ENCODE measurements at places on chromosomes 2 and 18.

DNA sequence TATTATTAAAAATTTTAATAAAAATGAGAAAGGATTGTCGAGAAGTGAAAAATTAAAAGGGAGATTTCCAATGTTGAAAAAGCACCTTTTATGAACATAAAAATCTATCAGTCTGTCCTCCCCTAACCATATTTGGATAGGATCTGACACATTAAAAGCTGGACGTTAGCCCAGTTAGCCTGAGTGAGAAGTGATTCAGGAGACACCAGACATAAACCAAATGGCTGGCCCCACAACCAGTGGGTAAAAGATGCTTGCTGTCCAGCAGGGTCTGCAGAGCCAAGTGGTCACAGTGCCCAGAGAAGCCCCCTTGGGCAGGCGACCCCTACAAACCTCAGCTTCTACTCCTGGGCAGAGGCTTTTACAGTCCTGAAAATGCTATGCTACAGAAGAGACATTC is 253.8 kb upstream of the LYPD1 start:
- DNase-seq = no peak

DNA sequence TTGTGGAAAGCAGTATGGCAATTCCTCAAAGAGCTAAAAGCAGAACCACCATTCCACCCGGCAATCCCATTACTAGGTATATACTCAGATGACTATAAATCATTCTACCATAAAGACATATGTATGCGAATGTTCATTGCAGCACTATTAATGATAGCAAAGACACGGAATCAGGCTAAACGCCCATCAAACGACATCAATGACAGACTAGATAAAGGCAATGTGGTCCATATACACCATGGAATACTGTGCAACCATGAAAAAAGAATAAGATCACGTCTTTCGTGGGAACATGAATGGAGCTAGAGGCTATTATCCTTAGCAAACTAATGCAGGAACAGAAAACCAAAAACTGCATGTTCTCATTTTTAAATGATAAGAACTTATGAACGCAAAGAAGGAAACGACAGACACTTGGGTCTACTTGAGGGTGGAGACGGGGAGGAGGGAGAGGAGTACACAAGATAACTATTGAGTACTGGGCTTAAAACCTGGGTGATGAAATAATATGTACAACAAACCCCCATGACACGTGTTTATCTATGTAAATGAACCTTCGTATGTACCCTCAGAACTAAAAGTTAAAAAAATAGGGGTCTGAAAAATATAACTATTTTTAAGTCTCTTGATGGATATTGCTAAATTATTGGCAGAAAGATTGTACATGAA is 32.0 kb upstream of the CYTIP start:
- DNase-seq = no peak

GRCh38 chr18:41311571-41312547 is 643.2 kb upstream of the PIK3C3 start:
- DNase-seq = no peak

DNA sequence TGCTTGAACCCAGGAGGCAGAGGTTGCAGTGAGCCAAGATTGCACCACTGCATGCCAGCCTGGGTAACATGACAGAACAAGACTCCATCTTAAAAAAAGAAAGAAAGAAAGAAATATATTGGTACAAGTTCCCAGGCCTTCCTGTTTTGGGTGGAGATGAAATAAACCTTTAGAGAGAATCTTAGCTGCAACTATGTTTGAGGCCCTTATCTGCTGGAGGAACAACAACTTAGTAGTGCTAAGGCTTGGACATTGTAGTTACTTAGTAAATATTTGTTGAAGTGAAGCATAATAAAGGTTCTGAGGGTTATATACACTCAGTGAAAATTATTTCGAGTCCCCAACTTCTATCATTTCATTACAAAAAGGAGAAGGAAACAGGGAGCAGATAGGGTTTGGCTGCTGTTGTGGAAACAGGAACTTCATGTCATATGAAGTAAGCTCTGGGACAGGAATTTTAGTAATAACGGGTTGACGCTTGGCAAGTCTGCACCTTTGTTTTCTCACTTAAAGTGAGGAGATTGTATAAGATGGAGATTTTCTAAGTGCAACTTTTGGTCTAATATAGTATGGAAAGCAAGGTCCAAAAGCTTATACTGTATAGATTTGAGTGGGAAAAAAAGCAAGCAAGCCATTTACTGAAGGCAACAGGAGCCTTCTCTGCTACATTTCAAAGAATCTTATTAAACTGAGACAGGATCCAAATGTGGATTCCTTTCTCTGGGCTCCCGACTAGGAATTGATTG is 40.0 kb upstream of the AGPS start:
- DNase-seq = no peak

- DNase-seq = no peak
Observed at GRCh38 chr2:58853420-58853819, 612.3 kb upstream of the FANCL start.

- DNase-seq = no peak
Observed at GRCh38 chr18:39661856-39662366, 2096.3 kb upstream of the CELF4 start.

- no peak for DNase-seq
Observed at GRCh38 chr18:57230861-57231585, 84.1 kb downstream of the BOD1L2 start.

DNA sequence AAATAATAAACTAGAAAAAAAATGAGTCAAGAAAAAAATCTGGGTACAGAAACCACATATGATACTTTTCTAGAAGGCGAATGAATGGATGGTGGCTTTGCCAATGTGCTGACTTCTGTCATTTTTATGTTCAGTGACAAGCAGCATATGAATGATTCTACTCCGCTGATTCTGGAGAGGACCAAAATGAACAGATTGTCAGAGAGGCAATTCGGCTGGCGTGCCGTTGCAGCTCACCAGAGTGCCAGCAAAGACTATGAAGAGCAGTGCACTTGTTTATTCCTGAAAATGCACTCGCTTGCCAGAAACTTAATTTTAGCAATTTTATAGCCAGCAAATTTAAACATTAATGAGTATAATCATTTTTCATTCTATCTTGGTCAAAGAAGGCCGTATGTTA is 105.9 kb upstream of the NYAP2 start:
- DNase-seq = no peak

- DNase-seq = no peak
Observed at GRCh38 chr18:63113899-63114565, 205.5 kb downstream of the BCL2 start.

GRCh38 chr18:37565101-37565976 is at the start of gene CELF4:
TSS of gene CELF4 (minus strand) at chr18:37565798.
- DNase-seq = no peak

DNA sequence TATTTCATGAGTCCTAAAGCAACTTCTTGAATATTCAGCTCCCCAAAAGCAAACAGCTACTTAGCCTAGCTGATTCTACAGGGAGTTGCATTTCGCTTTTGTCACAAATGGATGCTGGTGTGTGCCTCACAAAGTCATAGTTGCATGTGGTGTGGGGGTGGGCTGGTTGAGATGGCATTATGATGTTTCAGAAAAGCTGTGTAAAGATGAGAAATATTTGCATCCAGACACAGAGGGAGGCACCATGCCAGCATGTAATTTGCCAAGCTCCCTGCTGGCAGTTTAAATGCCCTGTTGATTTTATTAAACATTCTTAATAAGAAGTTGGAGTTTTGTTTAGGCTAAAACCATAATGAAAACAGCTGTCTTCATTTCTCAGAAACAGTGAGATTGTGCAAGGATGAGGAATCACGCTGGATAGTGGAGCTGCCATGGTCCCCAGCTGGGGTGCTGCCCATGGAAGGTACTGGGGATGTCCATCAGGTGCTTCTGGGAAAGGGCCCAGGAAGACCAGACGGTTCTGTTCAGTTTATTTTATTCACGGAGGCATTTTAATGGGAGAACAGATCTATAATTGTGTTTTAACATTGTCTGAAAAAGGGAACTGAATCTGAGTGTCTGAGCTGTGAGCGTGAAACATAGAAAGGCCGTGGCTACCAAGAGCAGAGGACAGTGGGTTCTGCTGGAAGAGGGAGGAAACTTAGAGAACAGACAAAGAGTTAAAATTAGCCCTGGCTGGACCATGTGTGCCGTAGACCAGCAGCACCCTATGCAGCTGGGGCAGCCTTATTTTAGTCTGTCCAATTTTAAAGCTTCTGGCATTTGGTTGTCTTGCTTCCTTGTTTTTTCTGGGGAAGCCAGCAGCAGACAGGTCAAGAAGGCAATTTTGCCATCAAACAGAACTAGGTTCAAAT is 177.1 kb downstream of the FAM210A start:
- DNase-seq = no peak

DNA sequence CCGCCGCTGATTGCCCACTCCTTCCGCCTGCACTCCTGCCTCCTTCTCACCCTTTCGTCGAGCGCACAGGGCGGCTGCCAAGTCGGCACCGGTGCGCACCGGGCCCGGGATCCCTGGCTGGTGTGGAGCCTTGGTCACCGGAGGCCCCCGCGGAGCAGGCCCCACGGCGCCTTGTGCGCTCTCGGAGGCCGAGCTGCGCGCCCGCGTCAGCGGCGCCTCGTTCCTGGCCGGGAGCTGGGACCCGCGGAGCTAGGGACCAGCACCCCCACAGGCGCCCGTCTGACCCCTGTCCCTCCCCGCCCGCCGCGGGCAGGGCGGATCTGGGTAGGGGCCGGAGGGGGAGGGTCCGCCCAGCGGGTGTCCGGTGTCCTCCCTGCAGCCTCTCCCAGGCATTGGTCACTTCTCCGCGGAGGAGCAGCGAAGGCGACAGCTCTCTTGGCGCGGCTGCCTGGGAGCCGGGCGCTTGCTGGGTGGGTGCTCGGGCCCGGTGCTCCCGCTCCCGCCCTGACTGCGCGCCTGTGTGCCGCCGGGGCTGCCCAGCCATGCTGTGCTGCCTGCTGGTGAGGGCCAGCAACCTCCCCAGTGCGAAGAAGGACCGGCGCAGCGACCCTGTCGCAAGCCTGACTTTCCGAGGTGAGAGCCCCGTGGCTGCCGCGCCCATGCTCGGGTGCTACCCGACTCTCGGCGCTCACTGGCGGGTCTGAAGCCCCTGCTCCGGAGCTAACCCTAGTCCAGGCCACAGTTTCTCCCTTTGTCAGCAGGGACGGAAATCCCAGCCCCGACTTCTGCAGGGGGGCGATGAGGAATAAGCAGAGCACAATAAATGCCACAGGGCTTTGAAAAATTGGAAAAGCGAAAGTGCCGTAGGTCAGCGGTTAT is 13.2 kb downstream of the DYSF start:
- DNase-seq = no peak

DNA sequence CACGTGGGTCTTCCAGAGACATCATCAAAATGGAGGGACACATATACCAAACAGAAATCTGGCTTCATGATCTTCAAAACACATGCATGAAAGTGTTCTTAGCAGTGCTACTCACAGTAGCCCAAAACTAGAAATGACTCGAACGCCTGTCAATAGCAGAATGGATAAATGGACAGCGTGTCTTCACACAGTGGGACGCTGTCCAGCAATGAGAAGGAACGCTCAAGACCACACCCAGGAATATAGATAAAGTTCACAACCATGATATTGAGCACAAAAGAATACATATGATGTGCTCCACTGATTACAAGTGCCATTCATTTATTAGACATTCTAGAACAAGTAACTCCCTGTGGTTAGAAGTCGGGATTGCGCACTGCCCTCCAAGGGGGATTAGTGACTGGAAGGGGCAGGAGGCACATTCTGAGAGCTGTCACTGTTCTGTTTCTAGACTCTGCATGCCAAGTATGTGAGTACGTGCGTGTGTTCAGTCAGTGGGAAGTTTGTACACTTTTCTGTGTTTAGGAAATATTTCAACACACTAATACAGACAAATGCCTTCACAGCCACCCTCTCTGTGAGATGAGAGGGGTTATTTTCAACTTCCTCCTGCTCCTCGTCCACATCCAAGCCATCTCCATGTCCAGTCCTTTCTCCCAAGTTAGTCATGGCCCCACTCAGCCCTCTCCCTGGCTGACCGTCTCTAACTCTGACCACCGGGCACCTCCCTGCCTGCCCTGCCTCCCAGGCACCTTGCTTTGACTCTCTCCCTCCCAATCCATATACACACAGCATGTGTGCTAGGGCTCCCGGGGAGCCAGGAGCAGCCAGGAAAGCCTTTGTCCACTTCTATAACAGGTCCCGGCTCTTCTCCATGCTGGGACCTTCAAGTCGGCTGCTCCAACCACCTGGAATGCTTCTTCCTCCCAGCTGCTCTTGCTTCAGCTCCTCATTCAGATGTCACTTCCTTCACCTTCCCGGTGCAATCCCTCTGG is 26.9 kb upstream of the TNS1 start:
- DNase-seq = no peak

GRCh38 chr2:165064743-165065142 is 109.4 kb upstream of the SLC38A11 start:
- no peak for DNase-seq

GRCh38 chr2:55914786-55915185 is 8.8 kb downstream of the EFEMP1 start:
- no peak for DNase-seq

DNA sequence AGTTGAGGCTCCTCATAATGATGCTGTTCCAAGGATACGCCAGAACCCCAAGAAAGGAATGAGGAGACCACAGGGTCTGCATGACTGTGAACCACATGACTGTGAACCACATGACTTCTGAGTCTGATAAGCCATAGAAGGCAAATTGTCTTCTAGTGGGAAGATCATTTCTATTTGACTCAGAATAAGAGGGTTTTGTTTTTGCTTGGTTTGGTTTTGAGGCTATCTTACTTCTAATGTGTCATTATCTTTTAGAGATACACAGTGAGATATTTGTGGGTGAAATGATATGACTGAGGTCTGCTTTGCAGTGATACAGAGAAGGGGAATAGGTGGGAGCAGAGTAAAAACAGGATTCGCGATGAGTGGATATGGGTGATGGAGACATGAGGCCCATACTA is 28.9 kb upstream of the BCL2L11 start:
- DNase-seq = no peak

- no peak for DNase-seq
Observed at GRCh38 chr2:44740678-44741077, 200.8 kb upstream of the SIX3 start.

DNA sequence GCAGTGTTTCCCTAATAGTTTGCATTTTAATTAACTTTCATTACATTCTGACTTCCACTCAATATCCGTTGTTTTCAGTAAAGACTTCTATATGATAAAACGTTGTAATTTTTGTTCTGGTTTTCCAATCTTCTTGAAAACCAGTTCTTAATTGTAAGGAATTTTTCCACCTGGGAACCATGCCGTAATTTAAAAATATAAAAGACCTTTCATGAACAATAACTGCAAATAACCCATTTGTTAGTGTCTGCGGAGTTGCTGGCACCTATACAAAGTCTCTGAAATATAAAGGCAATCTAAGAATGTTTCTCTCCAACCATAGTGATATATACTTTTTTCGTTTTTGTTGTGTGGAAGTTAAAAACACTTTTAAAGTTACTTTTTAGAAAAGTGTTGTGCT is 7.7 kb upstream of the SATB2 start:
- no peak for DNase-seq

- no peak for DNase-seq
Observed at GRCh38 chr2:100235098-100235497, 87.2 kb downstream of the LONRF2 start.
